ENCODE measurements at places on chromosomes 5 and 9.

- peak; percentile 9 for DNase-seq
Observed at GRCh38 chr5:127898551-127899213, 184.9 kb upstream of the SLC12A2 start.

- peak; percentile 95 for DNase-seq
Observed at GRCh38 chr5:135977375-135977928, 22.7 kb upstream of the LECT2 start.

GRCh38 chr5:17216974-17217492 is 398 bp upstream of the BASP1 start:
- peak; percentile 79 for DNase-seq

DNA sequence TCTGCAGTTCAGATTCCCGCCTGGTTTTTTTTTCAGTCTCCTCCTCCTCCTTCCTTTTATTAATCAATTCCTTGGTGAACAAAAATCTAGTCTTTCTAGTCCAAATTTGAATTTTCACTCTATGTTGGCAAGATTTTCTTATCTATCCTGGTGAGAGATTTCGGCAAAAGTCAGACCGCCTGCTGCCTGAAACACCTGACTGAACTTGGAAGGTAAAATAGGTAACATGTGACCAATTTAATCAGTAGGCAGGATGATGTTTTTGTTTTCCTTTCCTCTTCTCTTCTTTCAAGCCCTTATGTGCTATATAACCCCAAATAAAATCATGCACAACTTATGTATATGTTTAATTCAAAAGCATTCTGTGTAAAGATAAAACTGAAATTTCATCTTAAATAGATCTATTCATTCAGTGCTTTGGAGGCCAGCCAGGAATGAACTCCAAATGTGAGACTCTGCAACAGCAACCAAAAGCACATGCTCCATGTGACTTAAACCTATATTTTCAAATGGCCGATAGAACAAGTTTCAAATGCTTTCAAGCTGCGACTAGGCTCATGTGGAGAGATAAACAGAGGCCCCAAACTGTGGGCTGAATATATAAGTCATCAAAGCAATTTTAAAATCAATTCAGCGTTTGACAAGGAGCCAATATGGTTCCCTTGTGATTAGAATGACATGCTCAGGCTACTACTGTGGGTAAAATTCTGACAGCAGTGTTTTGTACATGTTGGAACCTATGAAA is 100.4 kb upstream of the SEMA6A start:
- DNase-seq = no peak

- peak; percentile 71 for DNase-seq
Observed at GRCh38 chr9:28073270-28073669, 500.0 kb upstream of the C9orf72 start.
